ENCODE measurements at places on chromosomes 2 and 18.

- DNase-seq, result no peak
Observed at GRCh38 chr2:187687585-187687984, 133.3 kb upstream of the TFPI start.

- no peak for DNase-seq
Observed at GRCh38 chr2:241763551-241764274, 12.9 kb upstream of the GAL3ST2 start.

- DNase-seq, result no peak
Observed at GRCh38 chr18:22742409-22742808, 190.7 kb upstream of the RBBP8 start.

- no peak for DNase-seq
Observed at GRCh38 chr2:7075834-7076233, 158.6 kb downstream of the RNF144A start.

DNA sequence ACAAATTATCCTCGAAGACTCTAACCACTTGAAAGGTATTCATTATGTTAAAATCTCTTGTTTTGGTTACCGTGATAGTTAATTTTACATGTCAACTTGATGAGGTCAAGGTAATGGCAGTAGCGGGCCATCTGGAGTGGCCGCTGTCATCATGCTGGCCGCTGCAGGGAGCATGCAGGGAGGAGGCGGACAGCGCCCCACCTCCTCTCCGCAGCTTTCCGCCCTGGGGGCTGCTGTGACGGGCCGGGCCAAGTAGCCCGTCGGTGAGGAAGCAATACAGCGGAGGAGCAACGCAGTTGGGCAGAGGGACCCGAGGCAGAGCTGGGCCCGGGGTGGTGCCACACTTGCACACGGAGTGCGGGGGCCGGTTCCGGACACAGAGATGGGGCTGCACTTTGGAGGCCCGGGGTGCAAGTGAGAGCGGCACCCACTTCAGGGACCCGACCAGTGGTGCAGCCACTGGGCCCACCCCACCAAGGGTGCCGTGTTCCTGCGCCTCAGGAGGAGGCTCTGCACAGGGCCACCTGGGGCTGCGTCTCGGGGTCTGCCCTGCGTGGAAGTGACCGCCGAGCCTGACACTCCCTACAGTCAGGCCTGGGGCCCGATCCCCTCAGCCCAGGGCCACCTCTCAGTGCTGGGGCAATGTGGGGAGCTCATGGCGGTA, 452.4 kb downstream of the LRATD1 start:
- DNase-seq, result no peak

GRCh38 chr2:195561116-195561921, 95.7 kb upstream of the SLC39A10 start:
- DNase-seq, result no peak
